ENCODE measurements at places on chromosomes 4 and X.
A peak's percentile ranks its signal among the peaks of the same experiment; 100 is the strongest.

DNA sequence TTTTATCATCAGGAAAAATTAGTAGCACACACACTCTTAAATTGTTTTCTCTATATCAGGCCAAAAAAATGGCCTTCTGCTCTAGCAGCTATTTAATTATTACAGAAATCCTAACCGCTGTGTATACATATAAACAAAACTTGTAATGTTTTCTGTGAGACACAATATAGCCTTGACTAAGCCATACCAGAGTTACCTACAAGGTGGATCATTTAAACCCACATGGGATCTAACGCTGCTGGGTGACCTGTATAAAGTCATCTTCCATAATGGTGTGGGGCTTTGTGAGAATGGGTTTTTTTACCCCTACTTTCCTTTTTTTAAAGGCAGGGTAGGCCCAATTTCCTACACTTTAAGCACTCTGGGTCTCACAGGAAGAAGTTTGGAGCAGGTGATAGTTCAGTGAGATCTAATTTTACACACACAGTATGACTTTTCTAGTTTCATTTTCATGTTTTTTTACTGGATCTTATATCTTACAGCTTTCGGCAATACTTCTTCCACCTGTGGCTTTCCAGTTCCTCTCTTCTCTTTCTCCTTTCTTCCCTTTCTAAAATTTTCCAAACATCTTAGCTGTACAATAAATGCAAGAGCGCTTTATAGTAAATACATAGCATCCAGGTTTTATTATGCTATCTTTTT, 66.9 kb upstream of the MMAA start:
- no peak for DNase-seq

GRCh38 chr4:3305610-3306371, 13.0 kb downstream of the RGS12 start:
- DNase-seq = no peak

GRCh38 chrX:23435575-23435974, 100.9 kb downstream of the PTCHD1 start:
- DNase-seq = no peak

DNA sequence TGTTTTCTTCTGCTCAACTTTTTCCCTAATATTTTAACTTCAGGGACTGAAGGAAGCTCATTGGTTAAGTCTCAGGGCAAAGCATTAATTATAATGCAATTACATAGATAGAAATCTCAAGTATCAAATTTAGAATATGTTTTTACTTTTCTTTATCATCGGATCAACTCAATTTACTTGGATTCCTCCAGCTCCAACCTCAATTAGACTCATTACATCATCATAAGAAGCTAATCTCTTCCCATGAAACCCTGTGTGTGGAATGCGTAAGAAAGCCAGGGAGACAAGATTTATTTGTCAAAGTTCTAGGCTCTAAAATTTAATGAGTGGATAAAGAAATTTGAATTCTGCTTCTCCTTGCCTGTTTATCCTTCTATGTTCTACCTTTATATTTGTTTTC, 918.4 kb downstream of the ADGRL3 start:
- no peak for DNase-seq

DNA sequence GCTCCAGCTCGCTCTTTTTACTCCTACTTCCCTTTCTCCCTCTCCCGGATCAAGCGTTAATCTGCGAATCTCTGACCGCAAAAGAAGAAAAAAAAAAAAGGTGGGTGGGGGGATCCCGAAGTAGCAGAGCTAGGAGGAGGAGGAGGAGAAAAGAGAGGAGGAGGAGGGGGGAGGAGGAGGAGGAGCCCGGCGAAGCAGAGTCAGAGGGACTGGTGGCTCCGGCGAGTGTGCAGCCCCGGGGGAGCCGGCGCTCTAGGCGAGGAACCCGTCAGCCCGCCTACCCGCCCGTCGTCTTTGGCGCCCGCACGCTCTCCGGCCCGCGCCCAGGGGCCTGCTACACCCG, at the start of gene NHSL2:
TSS of gene NHSL2 (plus strand) at position 203 of the 343 bp plus-strand sequence.
- no peak for DNase-seq

- DNase-seq = no peak
Measured at GRCh38 chr4:1172228-1172851, at the start of gene SPON2. SPON2 (minus strand) TSS chr4:1172583.

DNA sequence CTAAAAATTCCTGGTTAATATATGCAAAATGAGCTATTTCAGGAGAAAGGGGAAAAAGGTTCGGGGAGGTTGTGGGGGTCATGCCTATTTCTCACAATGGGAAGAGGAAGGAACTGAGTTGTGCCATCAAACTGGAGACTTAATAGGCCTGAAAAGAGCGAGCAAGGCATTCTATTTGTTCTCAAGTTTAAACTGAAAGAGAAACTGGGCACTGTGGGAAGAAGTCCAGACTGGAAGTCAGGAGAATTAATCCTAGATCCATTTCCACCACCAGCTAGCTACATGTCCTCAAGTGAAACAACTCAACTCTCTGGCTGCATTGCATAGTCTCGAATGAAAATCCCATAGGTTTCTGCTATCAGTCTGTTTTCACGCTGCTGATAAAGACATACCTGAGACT, 50.6 kb downstream of the PPARGC1A start:
- DNase-seq = no peak

DNA sequence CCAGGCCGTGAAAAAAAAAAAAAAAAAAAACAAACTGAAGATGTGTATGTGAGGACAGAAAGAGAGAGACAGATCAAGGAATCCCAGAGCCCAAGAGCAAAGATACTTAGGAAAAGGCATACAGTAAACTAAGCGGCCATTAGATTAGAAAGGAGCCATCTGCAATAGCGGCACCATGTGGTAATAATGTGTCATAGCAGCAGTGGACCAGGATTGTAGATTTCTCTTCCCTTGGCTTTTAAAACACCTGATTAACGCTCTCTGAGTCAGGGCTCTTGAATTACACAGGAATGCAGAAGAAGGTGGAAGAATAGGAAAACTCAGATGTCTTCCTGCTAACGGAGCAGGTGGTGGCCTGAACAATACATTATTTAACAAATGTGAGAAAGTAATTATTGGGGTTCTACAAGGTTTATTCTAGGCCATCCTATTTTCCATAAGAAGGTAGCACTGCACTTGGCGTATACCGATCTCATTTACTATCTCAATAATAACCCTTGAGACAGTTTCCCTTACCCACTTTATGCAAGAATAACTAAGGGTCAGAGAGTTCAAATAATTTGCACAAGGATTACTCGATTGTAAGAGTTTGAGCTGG, 182.7 kb downstream of the KCNIP4 start:
- DNase-seq = no peak

DNA sequence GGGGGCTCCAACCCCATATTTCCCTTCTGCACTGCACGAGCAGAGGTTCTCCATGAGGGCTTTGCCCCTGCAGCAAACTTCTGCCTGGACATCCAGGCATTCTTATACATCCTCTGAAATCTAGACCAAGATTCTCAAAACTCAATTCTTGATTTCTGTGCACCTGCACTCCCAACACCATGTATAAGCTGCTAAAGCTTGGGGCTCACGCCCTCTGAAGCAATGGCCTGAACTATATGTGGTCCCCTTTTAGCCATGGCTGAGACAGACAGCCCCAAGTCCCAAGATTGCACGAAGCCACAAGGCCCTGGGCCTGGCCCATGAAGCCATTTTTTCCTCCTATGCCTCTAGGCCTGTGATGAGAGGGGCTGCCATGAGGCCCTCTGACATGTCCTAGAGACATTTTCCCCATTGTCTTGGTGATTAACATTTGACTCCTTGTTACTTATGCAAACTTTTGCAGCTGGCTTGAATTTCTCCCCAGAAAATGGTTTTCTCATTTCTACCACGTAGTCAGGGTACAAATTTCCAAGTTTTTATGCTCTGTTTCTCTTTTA, 468.0 kb upstream of the SLIT2 start:
- DNase-seq = no peak

- no peak for DNase-seq
Measured at GRCh38 chrX:103183912-103184311, 31.0 kb upstream of the BEX4 start.

- DNase-seq = no peak
Measured at GRCh38 chr4:152168987-152169616, 366.8 kb downstream of the FBXW7 start.

GRCh38 chrX:110531873-110532580, 173.4 kb downstream of the RTL9 start:
- no peak for DNase-seq

- no peak for DNase-seq
Measured at GRCh38 chr4:78343682-78344081, 207.9 kb upstream of the ANXA3 start.

DNA sequence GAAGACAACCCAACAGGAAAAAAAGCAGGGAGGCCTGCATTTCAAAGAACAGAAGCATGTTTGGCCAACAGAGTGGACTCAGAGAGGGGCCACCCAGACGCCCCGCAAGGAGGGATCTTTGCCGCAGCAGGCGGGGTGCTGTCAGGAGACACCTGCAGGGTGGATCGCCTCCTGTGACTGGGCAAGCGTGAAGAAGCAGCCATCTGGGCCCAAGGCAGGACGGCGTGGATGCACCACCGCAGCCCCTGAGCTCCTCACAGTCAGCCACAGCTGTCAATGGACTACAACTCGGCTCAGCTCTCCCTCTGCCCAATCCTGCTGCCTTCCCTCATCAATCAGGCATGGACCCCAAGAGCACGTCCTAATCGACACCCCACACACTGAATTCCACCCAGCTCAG, 32.0 kb upstream of the MAN2B2 start:
- no peak for DNase-seq

DNA sequence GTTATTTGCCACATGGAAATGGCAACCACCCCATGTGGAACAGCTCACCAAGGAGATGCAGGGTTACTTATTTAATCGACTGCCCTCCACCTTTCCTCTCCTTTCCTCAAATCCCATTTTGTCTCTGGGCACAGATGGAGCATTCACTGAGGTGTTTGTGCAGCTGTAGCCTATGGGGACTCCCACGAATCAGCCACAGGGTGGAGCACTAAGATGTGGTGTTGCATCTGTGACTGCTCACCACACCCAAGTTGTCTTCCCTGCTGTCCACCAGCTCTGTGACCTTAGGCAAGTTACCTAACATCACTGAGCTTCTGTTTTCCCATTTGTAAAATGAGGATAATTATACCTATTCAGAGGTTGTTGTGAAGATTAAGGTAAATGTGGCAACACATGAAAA, 252.4 kb upstream of the CPEB2 start:
- no peak for DNase-seq

- no peak for DNase-seq
Measured at GRCh38 chrX:37871626-37872302, 24.4 kb upstream of the DYNLT3 start.

GRCh38 chr4:156941940-156942548, 29.6 kb downstream of the PDGFC start:
- DNase-seq = no peak

DNA sequence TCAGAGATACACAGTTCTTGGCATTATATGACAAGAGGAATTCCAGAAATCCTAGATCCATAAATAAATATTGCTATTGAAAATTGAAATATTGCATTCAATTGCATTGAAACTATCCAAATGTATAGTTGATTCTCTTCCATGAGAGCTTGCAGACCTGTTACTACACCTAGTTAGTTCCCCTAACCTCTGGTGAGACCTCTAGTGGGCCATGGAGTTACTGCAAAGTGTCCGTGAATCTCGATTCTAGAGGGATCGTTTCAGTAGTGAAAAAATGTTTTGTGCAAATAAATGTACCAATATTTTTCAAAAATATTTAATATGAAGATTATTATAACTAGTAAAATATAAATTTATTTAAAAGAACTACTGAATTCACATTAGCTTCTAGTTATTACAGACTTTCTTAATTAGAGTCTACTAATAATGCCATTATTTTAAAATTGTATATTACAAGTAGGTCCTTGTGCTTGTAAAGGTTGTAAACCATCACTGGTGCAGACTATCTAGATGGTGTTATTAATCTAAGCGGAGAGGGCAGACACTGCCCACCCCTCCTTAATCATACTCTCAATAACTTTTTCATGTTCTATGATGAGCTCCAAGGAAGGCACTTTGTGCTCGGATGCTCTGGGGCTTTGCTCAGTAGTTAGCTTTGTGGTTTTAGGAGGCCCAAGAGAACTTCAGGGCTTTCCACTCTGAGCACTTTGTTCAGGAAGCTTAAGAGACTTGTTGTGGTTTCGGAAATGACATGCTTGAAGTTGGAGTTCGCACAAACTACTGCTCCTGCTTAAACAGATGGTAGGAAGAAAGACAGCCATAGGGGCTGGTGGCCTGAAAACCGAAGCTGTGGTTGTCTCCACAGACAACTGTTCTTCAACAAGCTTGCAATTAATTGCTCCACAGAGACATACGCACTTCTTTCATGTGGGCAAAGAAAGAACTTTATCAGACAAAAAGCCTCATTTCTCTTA, 42.8 kb downstream of the IL21 start:
- DNase-seq = no peak

GRCh38 chr4:113958766-113959538, 20.5 kb downstream of the ARSJ start:
- no peak for DNase-seq

- DNase-seq = no peak
Measured at GRCh38 chr4:177400030-177400429, 42.2 kb downstream of the AGA start.

- DNase-seq = no peak
Measured at GRCh38 chr4:74282926-74283325, 25.3 kb upstream of the EPGN start.

GRCh38 chrX:108198420-108198819, 106.8 kb downstream of the ATG4A start:
- DNase-seq = no peak

GRCh38 chr4:112765317-112765974, 128.5 kb downstream of the LARP7 start:
- DNase-seq = peak; percentile 6

GRCh38 chr4:151804821-151805220, 44.0 kb upstream of the GATB start:
- DNase-seq = no peak

GRCh38 chr4:100258675-100259074, 68.4 kb upstream of the DDIT4L start:
- DNase-seq = no peak

DNA sequence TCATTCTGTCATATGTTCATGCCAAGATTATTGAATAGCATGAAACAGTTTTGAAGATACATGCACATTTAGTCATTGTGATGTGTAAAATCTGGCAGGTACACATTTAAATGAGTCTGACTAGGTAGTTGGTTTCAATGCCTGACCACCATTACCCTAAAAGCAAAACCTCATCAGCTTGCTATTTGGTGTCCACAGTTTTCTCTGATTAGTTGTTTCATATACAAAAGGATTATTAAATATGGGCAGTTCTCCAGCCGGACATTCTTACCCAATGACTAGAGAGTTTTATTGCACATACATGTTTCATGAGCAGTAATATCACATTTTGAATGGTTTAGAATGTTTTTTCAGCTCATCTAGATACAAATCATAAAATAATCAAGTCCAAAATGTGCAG, 23.7 kb downstream of the DCHS2 start:
- no peak for DNase-seq

- no peak for DNase-seq
Measured at GRCh38 chr4:23297327-23297726, 592.5 kb downstream of the PPARGC1A start.

- no peak for DNase-seq
Measured at GRCh38 chrX:100946299-100946927, 17.7 kb upstream of the XKRX start.

Measured in GM06990 (cell line).